Motor neuron (in vitro differentiated cells): ENCODE measurements at places on chromosomes 13 and 19. TPM values are rescaled to one million over a fixed set of nuclear protein-coding genes. Genes with fewer than 3 reads are reported as not detected.
A peak's percentile ranks its signal among the peaks of the same experiment; 100 is the strongest.

Gene CLDN10
- 0.22 TPM in 1 of 2 replicates, not detected in the other for total RNA-seq

Gene PLEKHF1
- 0.75 and 1.1 TPM in 2 replicates for total RNA-seq

- ATAC-seq, result no peak
Measured at GRCh38 chr13:28049215-28049614, 51.2 kb downstream of the FLT3 start.

Gene SYMPK
- total RNA-seq, result 22.2 and 24.9 TPM in 2 replicates

- ATAC-seq, result no peak
Measured at GRCh38 chr19:53161123-53161522, 2.3 kb upstream of the ZNF347 start.

DNA sequence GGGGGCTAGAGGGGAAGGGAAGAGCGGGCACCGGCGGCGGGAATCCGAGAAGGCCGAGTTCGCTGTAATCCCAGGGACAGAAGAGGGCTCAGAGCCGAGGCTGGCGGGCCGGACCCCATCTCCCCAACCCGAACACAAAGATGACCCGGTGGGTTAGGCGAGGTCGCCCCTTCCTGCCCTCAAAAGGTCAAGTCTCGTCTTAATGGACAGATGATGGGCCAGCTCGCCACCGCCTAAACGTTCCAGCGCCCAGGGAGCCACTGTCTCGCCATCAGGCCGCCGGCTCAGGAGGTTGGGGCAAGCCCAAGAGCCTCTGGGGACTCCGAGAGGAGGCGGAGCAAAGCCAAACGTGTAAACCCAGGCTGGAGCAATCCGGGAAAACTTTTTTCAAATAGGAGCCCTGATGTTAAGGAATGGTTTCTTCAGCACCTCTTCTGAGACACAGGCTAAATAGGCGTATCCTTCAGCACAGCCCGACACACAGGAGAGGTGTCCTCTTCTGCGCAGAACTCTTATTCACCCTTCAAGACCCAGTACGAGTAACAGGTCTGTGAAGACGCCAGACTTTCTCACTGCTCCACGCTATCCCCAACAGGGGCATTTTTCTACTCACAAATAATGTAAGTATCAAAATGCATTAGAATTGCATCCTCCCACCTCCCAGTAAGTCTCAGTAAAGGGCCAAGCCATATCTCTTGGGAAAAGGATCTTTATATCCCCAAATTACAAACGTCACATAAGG lies 6.3 kb upstream of the POU4F1 start:
- peak; percentile 67 for ATAC-seq

GRCh38 chr19:49761625-49762311 lies 1.3 kb downstream of the TSKS start:
- ATAC-seq, result no peak

Gene PALM
- 66.9 and 83.6 TPM in 2 replicates for total RNA-seq

DNA sequence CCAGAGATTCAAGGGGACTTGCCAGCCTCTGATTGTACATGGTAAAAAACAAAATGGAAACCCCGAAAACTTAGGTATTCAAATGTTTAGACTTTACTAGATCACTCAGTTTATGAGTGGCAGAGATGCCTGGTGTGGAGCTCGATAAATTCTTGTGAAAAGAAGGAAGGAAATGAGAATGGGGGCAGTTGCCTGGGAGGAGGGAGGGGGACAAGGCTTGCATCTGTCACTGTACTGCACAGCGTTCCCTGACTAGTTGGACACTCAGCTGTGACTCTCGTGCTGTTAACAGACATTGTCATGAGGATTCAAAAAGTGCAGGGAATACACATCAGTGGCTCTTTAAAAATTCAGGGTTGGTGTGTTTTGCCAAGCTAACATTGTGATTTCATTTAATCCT lies 232.9 kb downstream of the ZIC5 start:
- ATAC-seq, result no peak

Gene ZNF154
- 0.73 and 1.1 TPM in 2 replicates for total RNA-seq

GRCh38 chr19:50815439-50815838 lies 8.1 kb downstream of the KLK1 start:
- no peak for ATAC-seq

- ATAC-seq, result no peak
Measured at GRCh38 chr19:51691584-51692428, 1.3 kb upstream of the SPACA6 start.

Gene AMER2
- total RNA-seq, result 19.6 and 20.9 TPM in 2 replicates

GRCh38 chr13:106858903-106859532 lies 291.1 kb upstream of the ARGLU1 start:
- no peak for ATAC-seq

Gene ZNF729
- total RNA-seq, result not detected in 2 replicates

Gene SLC7A10
- 0.30 and 0.43 TPM in 2 replicates for total RNA-seq

GRCh38 chr13:86882835-86883234 lies 788.3 kb upstream of the SLITRK5 start:
- no peak for ATAC-seq

GRCh38 chr19:33813391-33814101 lies 16.9 kb downstream of the KCTD15 start:
- no peak for ATAC-seq

DNA sequence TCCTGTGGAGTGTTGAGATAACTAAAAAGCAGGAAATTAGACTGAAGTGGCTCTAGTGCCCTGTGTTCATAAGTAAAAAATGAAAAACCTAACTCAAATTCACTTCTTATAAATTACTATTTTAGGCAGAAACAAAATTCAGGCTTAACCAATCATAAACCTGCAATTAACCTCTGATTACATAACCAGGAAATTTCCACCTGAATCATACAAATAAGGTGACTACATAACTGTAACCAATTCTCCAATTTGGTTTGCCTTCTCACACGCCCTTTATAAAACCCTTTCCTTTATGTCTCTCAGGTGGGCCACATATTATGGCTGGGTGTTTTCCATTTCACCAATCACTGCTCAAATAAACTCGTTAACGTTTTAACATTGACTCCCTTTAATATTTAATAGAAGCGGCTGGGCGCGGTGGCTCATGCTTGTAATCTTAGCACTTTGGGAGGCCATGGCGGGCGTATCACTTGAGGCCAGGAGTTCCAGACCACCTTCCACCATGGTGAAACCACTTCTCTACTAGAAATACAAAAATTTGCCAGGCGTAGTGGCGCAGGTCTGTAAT lies 22.9 kb upstream of the ZNF724 start:
- ATAC-seq, result no peak

- no peak for ATAC-seq
Measured at GRCh38 chr19:8387688-8388611, 2.2 kb upstream of the RAB11B start.

GRCh38 chr13:80486402-80486801 lies 145.5 kb upstream of the SPRY2 start:
- ATAC-seq, result no peak

DNA sequence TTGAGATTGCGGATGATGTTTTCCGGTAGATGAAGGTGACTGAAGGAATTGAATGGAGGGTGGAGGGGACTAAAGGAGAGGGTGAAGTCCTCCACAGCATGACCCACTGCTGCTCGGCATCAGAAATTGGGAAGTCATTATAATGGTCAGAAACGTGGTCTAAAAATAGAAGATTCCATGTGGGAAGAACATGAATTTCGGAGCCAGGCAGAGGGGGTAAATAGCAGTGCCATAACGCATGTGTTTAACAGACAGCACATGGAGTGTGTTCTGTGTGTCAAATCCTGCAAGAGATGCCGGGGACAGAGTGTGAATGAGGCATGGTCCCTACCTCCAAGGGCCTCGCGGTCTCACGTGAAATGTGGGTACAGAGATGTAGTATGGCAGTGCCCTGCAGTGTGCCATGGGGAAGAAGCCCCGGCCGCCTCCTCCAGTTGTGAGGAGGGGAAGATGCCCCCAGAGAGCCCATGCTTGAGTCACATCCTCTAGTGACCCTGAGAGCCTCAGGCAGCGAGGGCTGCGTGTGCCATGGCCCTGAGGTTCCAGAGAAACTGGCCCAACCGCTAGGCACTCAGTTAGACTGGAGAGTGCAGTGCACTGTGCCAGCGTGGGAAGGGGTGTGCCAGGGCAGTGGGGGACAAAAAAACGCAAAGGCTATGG lies 106.1 kb downstream of the COL4A2 start:
- no peak for ATAC-seq

Gene PRKACA
- 42.5 and 45.2 TPM in 2 replicates for total RNA-seq

Gene PRKCG
- total RNA-seq, result 2.4 TPM in 2 replicates

DNA sequence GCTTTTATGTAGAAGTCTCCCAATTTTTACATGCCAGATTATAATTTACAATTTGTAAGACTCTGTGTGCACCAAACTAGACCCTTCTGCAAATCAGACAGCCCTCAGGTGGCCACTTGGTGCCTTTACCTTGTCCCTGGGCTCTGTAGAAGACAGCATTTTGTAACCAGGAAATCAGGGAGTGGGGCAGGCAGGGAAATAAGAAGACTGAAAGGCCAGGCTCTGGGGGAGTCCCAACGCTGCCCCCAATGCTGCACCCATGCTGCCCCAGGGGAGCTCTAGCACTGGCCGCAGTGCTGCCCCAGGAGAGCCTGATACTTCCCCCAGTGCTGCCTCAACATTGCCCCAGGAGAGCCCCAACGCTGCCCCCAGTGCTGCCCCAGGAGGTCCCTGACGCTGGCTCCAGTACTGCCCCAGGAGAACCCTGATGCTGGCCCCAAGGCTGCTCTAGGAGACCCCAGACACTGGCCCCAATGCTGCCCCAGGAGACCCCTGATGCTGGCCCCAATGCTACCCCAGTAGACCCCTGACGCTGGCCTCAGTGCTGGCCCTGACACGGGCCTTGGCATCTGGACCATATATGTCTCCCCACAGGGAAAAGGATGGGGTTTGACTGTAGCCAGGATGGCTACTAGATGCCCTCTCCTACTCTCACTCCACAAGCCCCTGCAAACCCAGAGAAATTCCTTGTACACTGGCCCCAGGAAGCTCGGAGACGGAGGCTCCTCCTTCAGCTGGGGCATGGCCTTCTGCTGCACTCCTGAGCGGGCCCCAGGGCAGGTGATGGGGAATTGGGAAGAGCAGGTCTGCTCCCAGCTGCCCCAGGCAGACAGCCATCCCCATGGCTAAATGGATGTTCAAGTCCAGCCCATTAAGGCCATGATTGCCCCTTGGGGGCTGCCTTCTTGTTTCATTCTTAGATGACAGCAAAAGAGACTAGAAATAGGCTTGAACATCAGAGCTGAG lies 23.6 kb downstream of the VSTM2B start:
- no peak for ATAC-seq
